Effector memory CD8-positive, alpha-beta T cell (primary cell): ENCODE measurements at places on chromosomes 1 and 21.

DNA sequence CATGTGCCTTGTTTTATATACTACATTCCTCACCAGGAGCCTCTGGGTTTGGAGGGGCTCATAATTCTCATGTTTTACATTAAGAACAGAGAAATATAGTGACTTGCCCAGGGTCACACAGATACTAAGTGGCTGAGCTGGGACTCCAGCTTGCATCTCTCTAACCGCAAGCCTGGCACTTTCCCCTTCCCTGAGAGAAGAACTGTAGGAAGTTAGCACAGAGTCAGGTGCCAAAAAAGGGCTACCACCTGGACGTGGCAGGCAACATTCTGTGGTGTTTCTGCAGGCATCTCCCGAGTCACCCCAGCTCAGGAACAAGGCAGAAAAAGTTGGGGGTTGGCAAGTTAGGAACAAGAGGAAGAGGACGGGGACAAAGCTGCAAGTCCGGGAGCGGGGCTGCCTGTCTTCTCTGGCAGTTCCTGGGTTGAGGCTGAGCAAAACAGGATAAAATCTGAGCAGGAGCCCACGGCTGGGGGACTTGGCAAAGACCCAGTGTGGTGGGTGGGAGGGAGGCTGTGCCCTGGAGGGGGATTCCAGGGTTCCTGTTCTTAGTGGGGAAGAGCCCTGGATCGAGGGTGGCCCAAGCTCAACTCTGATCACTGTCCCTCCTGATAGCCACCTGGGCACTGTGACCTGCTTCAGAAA lies 9.8 kb downstream of the PLA2G5 start:
- DNase-seq, result no peak

DNA sequence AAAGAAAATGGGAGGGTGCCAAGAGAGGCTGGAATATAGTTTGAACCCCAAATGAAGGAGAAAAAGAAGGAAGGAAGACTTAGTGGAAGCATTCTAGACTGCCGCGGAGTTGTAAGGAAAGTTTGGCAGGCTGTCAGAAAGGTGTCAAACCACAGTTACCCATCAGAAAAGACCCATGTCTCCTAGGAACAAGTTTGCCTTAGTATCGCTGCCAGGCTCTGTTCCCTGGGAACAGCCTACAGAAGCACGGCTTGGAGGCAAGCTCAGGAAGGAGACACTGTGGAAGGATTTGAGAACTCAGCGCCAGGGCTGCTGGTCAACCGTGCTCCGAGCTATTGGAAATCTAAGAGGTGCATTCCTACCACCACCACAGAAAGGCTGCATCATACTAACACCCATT lies 197.4 kb downstream of the RRAGC start:
- DNase-seq, result no peak

DNA sequence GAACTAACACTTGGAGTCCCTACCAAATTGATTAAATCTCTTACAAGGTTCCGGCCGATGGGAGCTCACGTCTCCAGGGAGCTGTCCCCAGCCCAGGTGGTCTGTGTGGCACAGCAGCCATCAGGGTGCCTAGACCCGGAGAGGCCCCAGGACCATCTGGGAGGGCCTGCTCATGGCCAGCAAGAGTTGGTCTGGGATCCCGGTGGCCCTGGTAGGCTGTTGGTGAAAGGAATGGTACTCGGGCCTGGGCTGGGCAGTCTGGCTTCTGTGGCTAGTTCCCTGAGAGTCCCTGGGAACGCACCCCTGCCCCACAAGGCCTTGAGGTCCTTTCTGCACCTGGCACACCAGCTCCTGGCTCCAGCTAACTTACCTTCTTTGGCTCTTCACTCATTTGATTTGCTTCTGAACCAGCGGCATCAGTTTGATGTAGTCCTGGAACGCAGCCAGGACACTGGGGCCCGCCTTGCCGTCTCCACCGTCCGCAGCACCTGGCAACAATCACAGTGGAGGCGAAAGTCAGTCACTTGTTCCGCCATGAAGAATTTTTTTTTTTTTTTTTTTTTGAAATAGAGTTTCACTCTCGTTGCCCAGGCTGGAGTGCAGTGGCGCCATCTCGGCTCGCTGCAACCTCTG lies 62.5 kb downstream of the SCCPDH start:
- no peak for DNase-seq

- DNase-seq, result no peak
Observed at GRCh38 chr1:184296466-184297243, 90.2 kb upstream of the C1orf21 start.

GRCh38 chr1:34129630-34130029 lies 35.4 kb downstream of the CSMD2 start:
- no peak for DNase-seq
